Activated naive CD4-positive, alpha-beta T cell treated with anti-CD3 and anti-CD28 coated beads, Interleukin-2, amount 10 ng/mL, durations not matched to agents 7 days and 5 days (primary cell): ENCODE measurements at places on chromosomes 5 and 9.
A peak's percentile ranks its signal among the peaks of the same experiment; 100 is the strongest.

GRCh38 chr5:52856564-52856963, 68.8 kb downstream of the ITGA1 start:
- H3K4me1 ChIP-seq, result peaks cover 3% of the 10 kb centered on the region
- no peaks in the 10 kb centered on the region for H3K36me3 ChIP-seq
- no peak for DNase-seq
- H3K4me3 ChIP-seq, result no peak overlapping the region
- no peaks in the 10 kb centered on the region for H3K27me3 ChIP-seq

- no peaks in the 10 kb centered on the region for H3K27me3 ChIP-seq
- H3K27ac ChIP-seq, result no peak overlapping the region
- H3K4me3 ChIP-seq, result no peak overlapping the region
- no peak for DNase-seq
Measured at GRCh38 chr5:22958462-22959262, 105.5 kb upstream of the CDH12 start.

DNA sequence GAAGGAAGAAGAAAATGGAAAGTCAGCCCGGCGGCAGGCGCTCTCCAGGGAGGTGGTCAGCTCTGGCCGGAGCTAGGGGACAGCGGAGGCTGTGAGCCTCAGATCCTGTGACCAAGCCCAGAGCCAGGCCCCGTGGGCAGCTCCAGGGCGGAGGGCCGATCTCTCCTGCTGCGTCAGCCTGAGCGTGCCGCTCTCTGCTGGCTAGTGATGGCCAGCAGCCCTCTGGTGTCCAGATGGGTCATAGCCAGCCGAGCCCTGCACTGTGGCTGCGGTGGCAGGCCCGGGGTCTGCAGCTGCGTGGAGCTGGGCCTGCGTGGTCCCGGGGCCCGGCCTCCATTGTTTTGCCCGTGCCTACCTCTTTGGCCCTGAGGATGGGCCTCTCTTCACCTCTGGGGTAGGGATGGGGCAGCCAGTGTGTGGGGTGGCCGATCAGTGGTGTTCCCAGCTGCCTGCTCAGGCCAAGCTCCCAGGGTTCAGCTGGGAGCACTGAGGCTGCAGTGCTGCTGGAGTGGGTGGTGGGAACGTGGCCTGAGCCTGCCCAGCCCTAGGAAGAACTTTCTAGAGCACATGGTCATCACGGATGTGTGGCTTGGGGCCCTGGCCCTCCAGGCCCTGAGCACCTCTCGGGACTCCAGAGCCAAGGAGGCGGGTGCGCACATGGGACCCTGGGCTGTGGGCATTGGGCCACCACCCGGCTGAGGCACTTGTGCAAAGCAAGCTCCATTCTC, 17.1 kb upstream of the NRARP start:
- H3K4me3 ChIP-seq, result no peak overlapping the region
- H3K36me3 ChIP-seq, result peaks cover 1% of the 10 kb centered on the region
- DNase-seq, result no peak
- H3K27ac ChIP-seq, result no peak overlapping the region
- peaks cover 16% of the 10 kb centered on the region for H3K4me1 ChIP-seq

DNA sequence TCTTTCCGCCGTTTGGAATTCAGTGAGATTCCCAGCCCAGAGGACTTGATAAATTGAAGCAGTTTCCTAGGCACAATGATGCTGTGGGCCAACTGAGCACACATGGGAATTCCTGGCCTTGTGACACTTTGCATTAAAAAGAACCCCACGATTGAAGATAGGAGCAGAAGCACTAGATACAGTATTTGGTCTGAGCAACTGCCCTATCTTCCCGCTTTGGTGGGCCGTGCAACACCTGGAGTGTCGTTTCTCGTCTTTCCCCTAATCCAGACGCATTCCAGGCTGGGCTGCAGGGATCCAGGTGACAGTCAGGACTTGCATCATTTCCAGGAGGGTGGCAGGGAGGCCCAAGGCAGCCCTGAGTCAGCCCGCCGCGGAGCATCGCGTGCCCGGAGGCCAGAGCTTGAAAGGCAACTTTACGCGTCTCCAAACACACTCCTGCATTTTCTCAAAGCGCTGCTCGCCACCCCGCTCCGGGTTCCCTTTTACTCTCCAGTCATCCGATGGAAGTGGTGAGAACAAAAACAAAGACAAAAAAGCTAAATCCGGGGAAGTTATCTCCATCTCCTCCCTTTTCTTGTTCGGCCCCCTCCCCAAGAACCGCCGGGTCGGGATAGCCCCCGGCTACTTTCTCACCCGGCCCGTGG, 753 bp upstream of the STC2 start:
- peak; percentile 51 for DNase-seq
- peak overlapping the region; percentile 90 for H3K4me3 ChIP-seq
- H3K27me3 ChIP-seq, result peaks cover 54% of the 10 kb centered on the region
- peaks cover 38% of the 10 kb centered on the region for H3K36me3 ChIP-seq
- H3K27ac ChIP-seq, result peak overlapping the region; percentile 89

DNA sequence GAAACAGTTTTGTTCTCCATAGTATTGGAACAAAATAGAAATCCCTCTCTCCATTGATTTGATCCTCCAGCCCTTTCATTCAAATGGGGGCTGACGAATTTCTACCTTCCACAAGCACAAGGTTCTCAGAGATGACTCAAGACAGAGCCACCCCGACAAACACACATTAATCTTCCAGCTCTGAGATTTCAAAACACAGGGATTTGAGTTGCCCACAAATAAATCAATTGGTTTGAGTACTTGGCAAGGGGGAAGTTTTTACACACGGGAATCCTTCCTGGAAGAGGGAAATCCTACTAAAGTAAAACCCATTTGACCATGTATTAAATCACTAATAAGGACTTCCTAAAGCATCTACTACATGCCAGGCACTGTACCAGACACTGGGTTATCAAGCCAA, 5.4 kb downstream of the ADRA1B start:
- H3K27ac ChIP-seq, result no peak overlapping the region
- peaks cover 47% of the 10 kb centered on the region for H3K27me3 ChIP-seq
- H3K36me3 ChIP-seq, result no peaks in the 10 kb centered on the region
- H3K4me3 ChIP-seq, result no peak overlapping the region
- no peak for DNase-seq
- peaks cover 6% of the 10 kb centered on the region for H3K4me1 ChIP-seq

GRCh38 chr5:15254607-15255006, 245.4 kb upstream of the FBXL7 start:
- no peak for DNase-seq
- H3K4me3 ChIP-seq, result no peak overlapping the region
- no peak overlapping the region for H3K27ac ChIP-seq
- H3K36me3 ChIP-seq, result no peaks in the 10 kb centered on the region
- H3K27me3 ChIP-seq, result no peaks in the 10 kb centered on the region

- H3K4me3 ChIP-seq, result no peak overlapping the region
- no peaks in the 10 kb centered on the region for H3K4me1 ChIP-seq
- no peak overlapping the region for H3K27ac ChIP-seq
Measured at GRCh38 chr9:95383185-95383676, 65.7 kb upstream of the FANCC start.
